ENCODE measurements at places on chromosomes 1 and 21. TPM values are rescaled to one million over a fixed set of nuclear protein-coding genes. Genes with fewer than 3 reads are reported as not detected.

DNA sequence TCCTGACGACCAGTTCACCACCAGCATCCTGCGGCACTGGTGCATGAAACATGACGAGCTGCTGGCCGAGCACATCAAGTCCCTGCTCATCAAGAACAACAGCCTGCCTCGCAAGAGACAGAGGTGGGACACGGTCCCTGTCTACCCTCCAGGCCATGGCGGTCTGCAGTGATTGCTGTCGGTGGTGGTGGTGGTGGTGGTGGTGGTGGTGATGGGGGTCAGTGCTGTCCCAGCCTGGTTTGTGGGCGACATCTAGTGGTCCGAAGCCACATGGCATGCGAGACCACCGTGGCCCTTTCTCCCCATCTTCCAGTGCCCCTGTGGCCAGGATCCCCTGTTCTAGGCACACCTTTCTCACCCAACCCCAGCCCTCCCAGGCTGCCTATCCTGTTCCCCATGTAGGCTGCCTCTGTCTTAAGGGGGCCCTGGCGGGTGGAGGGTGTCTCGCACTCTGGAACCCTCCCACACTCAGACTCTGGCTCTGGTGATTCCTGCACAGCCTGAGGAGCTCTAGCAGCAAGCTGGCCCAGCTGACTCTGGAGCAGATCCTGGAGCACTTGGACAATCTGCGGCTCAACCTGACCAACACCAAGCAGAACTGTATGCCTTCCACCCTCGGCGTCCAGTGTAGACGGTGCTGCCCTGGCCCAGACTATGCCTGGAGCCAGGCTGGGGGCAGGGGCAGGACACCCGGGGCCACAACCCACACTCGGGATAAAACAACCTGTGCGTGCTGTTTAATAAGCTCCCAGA is 3.2 kb upstream of the SLC27A3 start:
- no peak for DNase-seq

- DNase-seq = peak; percentile 35
These were observed 19.8 kb downstream of the KMO start for GRCh38 chr1:241551759-241552638.

- DNase-seq = no peak
These were observed 4.5 kb downstream of the SYDE2 start for GRCh38 chr1:85196358-85196757.

- no peak for DNase-seq
These were observed 3.3 kb upstream of the OLIG2 start for GRCh38 chr21:33022489-33022827.

DNA sequence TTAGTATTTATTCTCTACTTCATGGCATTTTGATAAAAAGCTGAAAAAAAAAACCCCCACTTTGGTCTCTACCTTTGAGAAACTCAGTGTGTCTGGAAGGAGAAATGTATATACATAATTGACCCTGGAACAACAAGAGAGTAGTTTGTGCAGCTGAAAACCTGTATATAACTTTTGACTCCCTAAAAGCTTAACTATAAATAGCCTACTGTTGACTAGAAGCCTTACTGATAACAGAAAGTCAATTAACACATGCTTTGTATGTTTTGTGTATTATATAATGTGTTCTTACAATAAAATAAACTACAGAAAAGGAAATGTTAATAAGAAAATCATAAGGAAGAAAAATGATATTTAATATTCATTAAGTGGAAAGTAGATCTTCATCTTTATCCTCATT is 88.0 kb downstream of the NEK7 start:
- DNase-seq = no peak

DNA sequence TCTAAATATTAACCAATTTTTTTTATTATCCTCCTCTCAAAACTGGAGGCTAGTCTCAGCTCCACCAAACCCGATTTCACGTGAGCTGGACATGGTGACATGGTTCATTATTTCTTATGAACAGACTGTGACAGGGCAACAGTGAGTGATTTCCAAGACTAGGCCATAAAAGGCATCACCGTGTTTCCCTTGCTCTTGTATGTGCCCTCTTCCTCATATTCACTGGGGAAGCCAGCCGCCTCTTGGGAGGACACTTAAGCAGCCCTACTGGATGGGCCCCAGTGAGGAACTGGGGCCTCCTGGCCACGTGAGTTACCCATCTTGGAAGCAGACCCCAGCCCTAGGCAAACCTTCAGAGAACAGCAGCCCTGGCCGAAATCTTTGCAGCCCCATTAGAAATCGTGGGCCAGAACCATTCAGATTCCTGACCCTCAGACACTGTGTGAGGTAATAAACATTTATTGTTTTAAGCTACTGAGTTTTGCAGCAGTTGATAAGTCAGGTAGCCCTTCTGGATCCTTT is 105.0 kb downstream of the GALNT2 start:
- no peak for DNase-seq

GRCh38 chr1:172089768-172090510 is 248.6 kb downstream of the DNM3 start:
- DNase-seq = peak; percentile 71

DNA sequence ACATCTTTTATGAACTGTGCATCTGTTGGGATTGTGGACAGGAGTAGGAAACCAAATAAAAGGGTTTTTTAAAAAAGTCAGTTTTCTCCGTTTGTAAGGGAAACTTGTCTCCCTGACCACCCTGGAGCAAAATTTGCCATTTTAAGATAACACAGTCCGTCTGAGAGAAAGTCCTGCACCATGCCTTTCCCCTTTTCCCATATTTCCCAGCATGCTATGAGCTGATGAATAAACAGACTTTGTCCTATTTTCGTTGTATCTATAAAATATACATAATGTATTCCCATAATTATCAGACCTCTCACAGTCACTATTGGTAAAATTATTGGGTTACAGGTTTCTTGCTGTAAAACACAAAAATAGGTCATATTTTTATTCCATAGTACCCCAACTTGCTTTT is 1.7 kb upstream of the AKT3 start:
- DNase-seq = no peak

- DNase-seq = no peak
These were observed 60.3 kb downstream of the UBE2T start for GRCh38 chr1:202281316-202282024.

DNA sequence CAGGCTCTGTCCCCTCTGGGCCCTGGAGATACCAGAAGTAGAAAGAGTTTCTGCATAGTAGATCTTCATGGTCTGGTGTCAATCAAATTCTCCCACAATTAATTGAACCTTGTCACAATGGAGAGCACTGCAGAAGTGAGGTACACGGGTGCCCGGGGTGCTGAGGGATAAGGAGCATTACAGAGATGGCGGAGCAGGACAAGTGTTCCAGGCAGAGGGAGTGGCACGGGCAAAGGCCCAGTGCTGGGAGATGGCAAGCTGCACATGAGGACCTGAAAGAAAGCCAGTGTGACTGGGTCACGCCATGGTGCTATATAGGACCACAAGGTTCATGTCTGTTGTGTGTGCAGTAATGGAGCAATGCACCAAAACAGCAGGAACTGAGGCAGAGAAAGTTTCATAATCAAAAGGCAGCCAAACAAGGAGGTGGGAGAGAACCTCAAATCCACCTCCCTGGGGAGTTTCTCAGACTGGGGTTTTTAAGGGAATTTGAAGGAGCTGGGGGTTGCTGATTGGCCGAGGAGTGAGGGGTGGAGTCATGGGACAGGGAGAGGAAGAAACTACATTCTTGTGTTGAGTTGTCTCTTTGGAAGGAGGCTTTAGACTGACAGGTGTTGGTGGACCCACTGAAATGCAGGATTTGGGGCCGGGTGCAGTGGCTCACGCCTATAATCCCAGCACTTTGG is 27.7 kb downstream of the ACOT11 start:
- DNase-seq = no peak

GRCh38 chr1:201751872-201752271 is 77.1 kb upstream of the IPO9 start:
- DNase-seq = no peak

GRCh38 chr21:30251781-30252180 is 31.0 kb downstream of the KRTAP24-1 start:
- DNase-seq = no peak

- DNase-seq = no peak
These were observed 9.9 kb downstream of the CD58 start for GRCh38 chr1:116560704-116561490.

DNA sequence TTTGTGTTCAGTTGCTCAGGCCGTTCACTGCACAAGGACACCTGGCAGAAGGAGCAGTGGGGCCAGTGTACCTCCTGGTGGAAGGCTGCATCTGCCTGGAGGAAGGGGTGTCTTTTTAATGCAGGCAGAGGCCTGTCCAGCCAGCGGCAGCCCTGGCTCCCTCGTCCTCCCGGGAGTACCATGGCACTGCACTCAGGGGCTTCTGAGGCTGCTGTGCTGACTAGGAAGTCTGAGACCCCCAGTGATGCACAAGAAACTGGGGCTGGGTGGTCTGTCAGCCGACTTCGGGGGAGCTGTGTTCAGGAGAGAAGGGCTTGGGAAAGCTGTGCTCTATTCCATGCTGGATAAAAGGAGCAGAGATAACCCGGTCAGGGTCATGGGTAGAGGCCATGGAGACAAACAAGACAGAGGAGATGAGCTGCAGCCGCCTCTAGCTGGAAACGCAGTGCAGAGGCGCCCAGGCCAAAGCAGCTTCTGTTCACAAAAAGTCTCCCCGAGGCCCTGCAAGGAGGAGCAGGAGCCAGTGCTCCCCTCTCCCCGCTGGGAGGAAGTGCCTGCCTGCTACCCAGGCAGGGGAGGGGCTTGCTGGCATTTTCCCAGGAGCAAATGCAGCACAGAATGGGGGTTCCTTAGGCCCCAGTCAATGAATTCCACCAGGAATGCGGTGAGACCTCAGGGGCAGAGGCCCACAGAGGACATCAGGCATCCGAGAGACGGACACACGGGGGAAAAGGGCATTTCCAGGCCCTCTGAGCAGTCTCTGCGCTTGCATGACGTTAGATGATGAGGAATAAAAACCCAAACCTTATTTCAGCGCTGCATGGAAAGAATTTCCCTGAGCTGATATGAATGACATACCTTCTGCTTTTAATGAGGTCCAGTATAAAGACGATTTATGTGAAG is 17.2 kb upstream of the C2CD2 start:
- DNase-seq = no peak

DNA sequence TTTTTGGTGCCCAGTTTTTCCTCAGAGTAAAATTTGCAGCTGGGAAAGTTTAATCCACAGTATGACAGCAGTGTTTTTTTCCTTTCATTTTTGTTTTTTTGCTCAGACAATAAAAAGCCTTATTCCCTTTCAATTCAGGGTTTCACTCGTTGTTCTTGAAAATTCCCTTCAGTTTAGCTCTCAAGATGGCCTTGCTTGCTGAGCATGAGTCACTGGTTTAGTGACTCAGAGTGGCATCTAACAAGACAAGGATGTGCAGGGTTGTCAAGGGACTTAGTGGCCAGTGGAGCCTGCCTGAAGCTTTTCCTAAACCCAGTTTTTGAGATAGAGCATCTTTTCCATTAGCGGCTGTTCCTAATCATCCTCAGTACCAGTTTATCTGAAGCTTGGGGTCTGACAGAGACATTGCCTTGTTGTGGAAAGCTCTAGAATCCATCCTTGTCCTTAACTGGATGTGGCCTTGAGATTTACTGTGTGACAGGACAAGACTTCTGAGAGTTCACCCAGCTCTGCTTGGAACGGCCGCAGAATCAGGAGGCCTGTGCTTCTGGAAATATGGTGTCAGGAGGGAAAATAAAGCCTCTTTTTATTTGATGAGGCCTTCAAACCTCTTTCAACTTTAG is 48.4 kb upstream of the DNAJC6 start:
- no peak for DNase-seq

DNA sequence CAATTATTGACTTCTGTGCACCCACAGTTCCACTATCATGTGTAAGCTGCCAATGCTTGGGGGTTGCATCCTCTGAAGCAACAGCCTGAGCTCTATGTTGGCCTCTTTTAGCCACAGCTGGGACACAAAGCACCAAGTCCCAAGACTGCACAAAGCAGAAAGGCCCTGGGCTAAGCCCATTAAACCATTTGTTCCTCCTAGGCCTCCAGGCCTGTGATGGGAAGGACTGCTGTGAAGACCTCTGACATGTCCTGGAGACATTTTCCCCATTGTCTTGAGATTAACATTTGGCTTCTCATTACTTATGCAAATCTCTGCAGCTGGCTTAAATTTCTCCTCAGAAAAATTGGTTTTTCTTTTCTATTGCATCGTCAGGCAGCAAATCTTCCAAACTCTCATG is 123.7 kb upstream of the DEPDC1 start:
- no peak for DNase-seq

GRCh38 chr1:156746728-156747631 is 4.5 kb downstream of the HDGF start:
- DNase-seq = peak; percentile 69

DNA sequence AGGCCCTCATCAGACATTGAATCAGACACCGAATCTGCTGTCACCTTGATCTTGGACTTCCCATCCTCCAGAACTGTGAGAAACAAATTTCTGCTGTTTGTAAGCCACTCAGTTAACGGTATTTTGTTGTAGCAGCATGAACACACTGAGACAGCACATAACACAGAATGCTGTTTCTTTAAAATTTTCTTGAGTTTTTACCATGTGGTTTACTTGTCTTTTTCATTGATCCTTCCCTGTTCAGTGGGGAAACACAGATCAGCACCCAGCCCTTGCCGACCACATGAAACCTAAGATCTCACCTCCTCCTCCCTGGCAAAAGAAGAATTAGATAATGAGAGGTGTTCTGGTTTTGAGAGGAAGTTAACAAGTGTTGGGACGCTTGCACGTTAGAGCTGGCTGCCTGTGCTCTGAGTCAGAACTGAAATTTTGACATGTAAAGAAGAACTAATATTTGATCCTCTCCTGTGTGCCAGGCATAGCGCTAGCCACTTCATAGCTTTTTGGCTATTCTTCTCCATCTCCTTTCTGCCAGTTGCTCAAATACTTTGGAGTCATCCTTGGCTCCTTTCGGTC is 179.6 kb downstream of the DHRS3 start:
- peak; percentile 82 for DNase-seq

DNA sequence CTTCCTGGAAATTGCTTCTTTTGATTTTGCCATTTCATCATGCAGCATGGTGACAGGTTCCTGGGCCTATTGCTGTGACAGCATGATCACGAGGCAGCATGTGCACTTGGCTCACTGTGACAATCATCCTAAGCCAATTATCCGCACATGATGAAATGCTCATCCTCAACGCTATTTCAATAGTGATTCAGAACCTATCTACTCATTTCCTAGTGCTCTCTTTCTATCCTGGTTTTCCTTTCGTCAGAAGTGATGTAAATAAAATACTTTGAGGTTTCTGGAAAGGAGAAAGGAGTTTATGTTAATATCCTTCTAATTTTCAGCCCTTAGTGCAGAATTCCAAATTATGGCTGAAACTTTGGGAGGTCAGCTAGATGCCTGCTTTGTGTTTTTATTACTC is 110.6 kb upstream of the ADAMTS5 start:
- DNase-seq = no peak

DNA sequence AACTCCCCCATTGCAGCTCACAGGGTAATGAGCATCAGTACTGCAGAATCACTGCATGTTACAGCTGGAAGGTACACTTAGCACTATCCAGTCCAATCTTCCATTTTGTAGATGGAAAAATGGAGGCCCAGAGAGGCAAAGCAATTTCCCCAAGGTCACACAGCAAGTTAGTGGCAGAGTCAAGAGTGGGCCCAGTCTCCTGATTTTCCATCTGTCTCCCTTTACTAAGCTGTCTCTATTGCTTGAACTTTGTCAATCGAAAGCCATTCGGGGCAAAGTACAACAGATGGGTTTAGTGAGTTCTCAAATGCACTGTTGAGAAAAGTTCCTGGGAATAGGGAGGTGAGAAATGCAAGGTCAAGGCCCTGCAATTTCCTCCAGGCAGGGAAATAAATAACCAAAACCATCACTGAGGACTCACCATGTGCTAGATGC is 50.4 kb upstream of the IFFO2 start:
- no peak for DNase-seq

- no peak for DNase-seq
These were observed 106.6 kb downstream of the ITSN1 start for GRCh38 chr21:33748903-33749302.

WLS gene
- total RNA-seq = not detected

LRRN2 gene
- not detected for total RNA-seq

FRRS1 gene
- 5.0 TPM for total RNA-seq

Measured in activated CD8-positive, alpha-beta T cell treated with anti-CD3 and anti-CD28 coated beads, Interleukin-2, amount 10 ng/mL, durations not matched to agents 7 days and 5 days (primary cell).